Stimulated activated CD4-positive, alpha-beta T cell treated with anti-CD3 and anti-CD28 coated beads, Interleukin-1b, Interleukin-23, amount 100 ng/mL, for 1 hour (primary cell): ENCODE measurements at places on chromosomes 3 and 15.
A peak's percentile ranks its signal among the peaks of the same experiment; 100 is the strongest.

DNA sequence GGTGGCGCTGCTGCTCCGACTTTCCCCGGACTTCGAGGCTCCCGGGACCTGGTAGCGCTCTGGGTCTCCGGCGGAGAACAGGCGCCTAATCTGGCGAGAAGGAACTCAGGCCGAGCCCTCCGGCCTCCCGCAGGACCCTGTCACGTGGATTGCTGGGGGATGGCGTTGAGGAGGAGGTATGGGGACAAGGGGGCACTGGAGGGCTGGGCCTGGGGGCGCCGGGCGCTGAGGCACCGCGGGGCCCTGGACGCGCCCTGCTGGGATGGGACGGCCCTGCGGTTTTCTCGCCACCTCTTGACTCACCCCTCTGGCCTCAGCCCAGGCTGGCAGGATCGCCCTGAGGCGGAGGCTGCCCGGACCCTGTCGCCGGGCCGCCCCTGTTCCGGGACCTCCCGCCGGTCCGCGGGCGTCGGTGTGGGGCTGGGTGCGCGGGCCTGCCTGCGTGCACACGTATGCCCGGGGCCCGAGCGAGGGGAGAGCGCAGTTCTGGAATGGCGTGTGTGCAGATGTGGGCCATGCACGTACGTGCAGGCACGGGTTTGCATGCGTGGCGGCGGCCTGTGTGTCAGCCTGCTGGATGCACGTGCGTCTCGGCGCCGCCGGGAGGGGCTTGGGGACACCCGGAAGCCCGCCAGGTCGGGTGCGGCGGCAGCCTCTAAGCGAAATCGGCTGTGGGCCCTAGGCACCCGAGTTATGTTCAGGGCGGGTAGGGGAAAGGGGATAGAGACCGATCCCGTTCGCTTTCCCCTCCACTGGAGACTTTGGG lies 752 bp downstream of the C15orf39 start:
- DNase-seq, result peak; percentile 68

DNA sequence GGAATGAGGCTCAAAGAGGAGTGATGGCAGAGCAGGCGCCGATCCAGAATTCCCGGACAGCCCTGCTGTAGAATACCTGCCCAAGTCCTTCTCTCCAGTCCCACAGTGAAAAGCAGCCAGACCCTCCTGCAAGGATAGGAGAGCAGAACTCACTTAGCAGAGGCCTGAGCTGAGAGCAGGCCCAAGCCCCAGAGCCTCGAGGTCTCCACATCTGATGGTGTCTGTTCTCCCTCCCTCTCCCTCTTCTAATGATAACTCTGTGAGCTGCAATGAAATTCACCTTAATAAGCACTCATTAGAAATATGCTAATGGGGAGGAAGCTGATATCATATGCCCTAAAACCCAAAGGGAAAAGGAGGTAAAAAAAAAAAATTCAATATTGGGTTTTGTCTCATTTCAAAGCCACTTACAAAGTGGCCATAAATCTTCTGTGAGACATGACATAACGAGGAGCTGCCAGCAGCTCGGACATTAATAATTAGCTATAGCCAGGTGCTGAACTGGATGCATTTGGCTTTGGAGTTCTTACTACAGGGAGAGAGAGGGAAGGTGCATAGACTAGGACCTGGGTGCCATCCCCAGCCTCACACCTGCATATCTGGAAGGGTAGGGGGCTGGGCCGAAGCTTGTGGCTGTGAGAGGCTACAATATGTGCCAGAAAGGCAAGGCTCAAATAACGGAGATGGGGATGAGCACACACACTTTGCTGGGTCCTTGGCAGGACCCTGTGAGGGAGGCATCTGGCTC lies 108.4 kb downstream of the MEGF11 start:
- DNase-seq, result no peak

DNA sequence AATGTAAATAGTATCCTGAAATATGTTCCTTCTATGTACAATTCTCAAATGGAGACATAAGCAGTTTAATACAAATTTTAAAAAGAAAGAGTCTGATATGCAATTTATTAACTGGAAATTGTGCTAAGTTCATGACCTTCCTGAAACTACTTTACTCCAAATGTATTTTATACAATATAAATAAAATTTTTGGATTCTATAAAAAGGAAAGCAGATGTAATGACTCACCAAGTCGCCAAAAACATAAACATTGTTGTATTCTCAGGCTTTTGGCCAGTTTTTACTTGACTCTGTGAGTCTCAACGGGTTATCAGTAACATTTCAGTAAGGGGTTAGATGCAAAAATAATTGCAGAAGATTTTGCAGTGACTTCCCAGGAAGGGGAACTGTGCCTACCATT lies 948.2 kb downstream of the EPHA3 start:
- no peak for DNase-seq

DNA sequence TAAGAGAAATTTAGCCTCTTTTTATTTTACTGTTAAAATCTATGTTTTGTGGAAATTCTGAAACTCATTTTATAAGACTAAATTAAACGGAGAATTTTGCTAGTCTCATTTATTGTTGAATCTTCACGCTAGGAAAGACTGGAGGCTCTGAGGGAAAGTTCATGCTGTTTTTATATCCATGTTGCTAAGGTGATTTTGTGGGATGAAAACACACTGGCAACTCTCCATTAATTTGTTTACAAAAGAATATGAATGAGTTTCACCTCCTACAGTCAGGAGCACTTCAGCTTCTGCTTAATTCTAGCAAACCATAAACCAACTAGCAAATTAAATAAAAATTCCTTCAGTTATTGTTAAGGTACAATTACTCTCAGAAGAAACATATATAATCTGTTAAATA lies 195.4 kb downstream of the RAP2B start:
- no peak for DNase-seq

GRCh38 chr15:66628976-66629723 lies 63.4 kb upstream of the LCTL start:
- DNase-seq, result no peak

GRCh38 chr3:184172681-184173373 lies 1.8 kb upstream of the AP2M1 start:
- no peak for DNase-seq
